Gastroesophageal sphincter (tissue), 4 donors: ENCODE measurements at places on chromosomes 6 and 20. TPM values are rescaled to one million over a fixed set of nuclear protein-coding genes. Genes with fewer than 3 reads are reported as not detected.
A peak's percentile ranks its signal among the peaks of the same experiment; 100 is the strongest.

Gene NHSL1
- total RNA-seq, result 9.3 TPM

DNA sequence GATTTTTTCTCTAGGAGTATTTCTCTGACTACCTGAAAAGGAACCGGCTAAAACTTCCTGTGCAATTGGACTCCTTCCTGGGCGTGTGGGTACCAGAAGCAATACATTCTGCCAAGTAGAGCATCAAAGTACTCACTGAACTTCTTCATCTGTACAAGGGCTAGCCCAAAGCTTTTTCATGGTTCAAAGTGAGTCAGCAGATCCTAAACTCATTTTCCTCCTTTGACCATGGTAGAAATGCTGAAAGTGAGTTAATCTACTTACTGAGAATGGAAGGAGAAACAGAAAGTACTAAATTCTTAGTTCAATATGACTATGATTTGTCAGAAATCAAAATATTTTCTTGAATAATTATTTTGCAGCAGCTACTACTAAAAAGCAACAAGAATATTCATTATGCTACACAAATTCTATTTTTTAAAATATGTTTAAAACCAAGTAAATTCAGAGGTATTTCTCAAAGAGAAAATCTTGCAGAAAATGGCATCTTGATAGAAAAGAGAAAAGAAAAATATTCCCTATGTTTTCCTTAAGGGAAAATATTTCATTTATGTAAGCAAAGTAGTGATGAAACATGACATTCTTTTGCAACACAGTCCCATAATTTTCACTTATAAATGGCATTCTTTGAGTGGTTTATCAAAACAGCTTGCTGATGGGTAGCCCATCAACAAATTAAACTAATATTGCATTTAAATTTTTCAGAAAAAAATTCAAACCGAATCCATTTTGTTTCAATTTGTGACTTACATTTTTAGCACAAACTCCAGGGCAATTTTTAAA, 3.7 kb upstream of the BEND6 start:
- no peak for ATAC-seq

Gene OVOL2
- total RNA-seq, result 0.69 TPM

Gene THBS2
- 41.9 TPM for total RNA-seq

Gene ISM1
- 8.1 TPM for total RNA-seq

- peak; percentile 67 for ATAC-seq
Observed at GRCh38 chr20:62134735-62135231, 8.4 kb downstream of the PSMA7 start.

DNA sequence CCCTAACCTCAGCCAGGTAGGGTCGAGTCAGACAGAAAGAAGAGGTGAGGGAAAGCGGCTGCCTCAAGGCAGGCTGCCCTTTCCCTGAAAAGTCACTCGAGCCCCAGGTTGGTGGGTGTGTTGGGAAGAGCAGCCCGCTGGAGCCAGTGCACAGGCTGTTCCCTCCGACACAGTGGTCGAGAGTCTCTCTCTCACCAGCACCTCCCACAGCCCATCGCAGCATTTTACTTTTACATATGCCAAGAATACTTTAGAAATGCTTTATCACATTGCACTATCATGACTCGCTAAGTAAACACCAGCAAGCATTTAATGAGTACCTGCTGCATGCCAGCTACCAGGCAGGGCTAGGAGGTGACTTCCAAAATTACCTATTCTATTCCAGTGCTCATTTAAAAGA, 1.7 kb downstream of the PRPH2 start:
- ATAC-seq, result no peak

Gene RIPOR2
- total RNA-seq, result 5.4 TPM

Gene LRP11
- 17.9 TPM for total RNA-seq

- no peak for ATAC-seq
Observed at GRCh38 chr20:35275741-35276251, 2.1 kb downstream of the MMP24OS start.

DNA sequence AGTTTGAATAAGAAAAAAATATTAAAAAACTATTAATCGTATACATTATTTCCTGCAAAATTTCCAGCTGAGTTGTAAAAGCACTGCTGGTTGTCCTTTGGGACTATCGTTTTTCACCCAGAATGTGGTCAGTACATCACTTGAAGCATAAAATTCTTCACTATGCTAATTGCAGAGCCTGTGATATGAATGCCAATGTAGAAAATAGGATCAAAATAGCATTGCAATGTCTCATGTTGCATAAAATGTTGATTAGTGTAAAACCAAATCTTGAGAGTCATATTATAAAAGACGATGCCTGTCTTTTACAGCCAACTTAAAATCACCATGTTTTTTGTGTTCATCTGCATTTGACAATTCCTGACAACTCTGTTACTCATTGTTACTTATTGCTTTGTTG, 207.7 kb downstream of the MMUT start:
- ATAC-seq, result no peak

Gene HCRTR2
- total RNA-seq, result not detected

GRCh38 chr20:8645326-8645725, 423.6 kb upstream of the PLCB4 start:
- ATAC-seq, result no peak

DNA sequence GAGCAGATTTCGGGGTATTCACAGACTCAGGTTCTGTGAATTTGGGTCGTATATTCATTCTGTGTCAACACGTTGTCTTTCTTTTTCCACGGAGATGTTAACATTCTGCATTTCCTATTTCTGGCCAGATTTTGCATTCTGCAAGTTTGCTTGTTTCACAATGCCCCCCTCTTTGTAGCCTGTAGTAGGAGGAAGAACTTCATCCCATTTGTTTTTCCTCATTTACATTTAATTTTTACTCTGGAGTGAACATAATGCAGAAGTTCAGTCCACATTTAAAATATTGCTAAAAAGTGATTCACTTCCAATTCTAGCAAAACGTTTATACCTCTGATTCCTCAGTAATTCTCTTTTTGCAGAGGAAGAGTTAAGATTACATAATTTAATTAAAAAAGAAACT, 12.9 kb downstream of the TAGAP start:
- ATAC-seq, result no peak

DNA sequence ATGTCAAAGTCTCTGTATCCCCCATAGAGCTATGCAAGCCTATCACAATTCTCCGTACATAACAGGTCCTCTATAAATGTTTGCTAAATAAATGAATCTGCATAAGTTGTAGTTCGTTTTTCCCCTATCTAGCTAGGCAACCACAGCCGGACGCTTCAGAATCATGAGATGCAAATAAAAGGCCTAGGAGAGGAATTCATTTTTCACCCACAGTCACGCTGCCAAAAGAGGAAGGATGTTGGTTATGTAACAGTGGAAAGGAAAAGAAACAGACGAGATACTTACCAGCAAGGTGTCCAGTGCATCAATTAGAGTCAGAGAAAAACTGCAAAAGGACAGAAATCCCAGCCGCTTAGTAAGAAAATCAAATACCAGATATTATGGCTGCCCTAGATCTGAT, 2.4 kb downstream of the EDEM2 start:
- no peak for ATAC-seq

GRCh38 chr6:151320140-151320539, 71.2 kb downstream of the ZBTB2 start:
- no peak for ATAC-seq

GRCh38 chr20:62544505-62545055, 68.8 kb upstream of the GATA5 start:
- ATAC-seq, result no peak

Gene C6orf58
- total RNA-seq, result not detected

GRCh38 chr6:167906899-167907298, 80.2 kb downstream of the AFDN start:
- ATAC-seq, result peak; percentile 81

Gene TGM2
- total RNA-seq, result 180 TPM

DNA sequence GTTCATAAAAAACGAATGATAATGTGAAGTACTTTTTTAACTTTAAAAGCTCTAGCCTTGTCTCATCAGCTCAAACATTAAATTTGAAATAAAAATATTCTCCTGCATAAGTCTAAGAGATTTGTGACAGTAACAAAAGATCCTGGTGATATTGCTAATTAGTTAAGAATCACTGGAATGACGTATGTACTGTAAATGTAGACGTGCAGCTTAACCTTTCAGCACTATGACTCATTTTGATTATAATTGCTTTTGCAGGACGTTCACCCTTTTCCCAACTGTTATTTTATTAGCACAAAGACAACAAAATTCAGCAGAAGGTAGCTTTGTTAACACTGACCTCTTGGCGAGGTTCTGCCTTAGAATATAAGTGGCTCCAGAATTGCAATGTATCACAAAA, 68.6 kb downstream of the TENT5A start:
- no peak for ATAC-seq

Gene CDKAL1
- total RNA-seq, result 13.4 TPM

GRCh38 chr6:160137130-160137988, 15.7 kb downstream of the SLC22A1 start:
- no peak for ATAC-seq

Gene LKAAEAR1
- total RNA-seq, result not detected

DNA sequence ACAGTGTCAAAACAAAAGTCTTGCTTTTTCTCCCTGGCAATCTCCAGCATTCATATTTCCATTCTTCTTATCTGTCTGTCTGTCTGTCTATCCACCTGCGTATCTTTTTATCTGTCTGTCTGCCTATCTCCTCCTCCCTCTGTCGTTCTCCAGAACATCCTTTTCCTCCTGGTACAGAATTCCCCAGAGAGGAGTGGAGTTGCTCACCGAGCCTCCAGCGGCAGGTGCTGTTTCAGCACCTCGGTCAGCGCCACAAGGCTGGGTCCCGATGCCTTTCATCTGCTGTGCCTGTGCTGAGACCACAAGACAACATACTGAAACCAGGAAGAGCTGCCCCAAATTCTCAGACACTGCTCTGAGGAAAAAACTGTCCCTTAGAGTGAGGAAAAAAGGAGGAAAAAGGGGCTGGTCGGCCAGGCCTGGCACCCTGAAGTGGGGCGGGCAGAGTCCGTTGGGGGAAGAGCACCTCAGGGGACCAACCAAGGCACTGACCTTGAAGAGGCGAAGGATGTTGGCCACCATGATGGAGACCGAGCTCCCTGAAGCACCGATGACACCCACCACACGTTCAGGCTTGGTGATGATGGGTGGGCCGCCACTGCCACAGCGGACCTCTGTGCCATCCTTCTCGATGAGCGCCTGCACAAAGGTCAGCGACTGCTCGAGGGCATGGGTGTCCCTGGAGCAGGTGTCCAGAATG, 13.3 kb downstream of the GRM4 start:
- ATAC-seq, result no peak

DNA sequence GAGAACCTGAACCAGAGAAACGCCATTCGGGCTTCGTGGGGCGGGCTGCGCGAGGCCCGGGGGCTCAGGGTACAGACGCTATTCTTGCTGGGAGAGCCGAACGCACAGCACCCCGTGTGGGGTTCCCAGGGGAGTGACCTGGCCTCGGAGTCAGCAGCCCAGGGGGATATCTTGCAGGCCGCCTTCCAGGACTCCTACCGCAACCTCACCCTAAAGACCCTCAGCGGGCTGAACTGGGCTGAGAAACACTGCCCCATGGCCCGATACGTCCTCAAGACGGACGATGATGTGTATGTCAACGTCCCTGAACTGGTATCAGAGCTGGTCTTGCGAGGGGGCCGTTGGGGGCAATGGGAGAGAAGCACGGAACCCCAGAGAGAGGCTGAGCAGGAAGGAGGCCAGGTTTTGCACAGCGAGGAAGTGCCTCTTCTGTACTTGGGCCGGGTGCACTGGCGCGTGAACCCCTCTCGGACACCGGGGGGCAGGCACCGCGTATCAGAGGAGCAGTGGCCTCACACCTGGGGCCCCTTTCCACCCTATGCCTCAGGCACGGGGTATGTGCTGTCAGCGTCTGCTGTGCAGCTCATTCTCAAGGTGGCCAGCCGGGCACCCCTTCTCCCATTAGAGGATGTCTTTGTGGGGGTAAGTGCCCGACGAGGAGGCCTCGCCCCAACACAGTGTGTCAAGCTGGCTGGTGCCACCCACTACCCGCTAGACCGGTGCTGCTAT, 904 bp downstream of the B3GALT4 start:
- no peak for ATAC-seq

Gene SMIM8
- 5.2 TPM for total RNA-seq

- ATAC-seq, result no peak
Observed at GRCh38 chr6:29142309-29142708, 28.4 kb upstream of the OR2J2 start.

DNA sequence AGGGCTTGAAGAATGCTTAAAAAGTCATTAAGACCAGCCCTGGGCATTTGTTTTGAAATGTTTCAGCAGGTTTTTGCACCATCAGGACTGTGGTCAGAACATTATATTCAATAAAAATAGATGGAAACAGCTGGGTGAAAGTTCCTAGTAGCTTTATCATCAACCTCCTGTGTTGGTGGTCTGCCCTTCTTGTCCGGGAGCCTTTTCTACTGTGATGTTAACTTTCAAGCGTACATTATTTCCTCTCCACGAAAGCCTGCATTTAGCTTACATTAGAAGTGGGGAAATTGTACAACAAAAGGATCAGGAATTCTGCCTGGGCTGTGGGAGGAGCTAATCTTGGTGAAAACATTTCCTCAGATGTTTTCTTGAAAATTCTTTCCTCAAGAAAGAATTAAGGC, 71.1 kb downstream of the LAMA4 start:
- no peak for ATAC-seq

GRCh38 chr20:18909254-18909653, 95.7 kb downstream of the SCP2D1 start:
- no peak for ATAC-seq

DNA sequence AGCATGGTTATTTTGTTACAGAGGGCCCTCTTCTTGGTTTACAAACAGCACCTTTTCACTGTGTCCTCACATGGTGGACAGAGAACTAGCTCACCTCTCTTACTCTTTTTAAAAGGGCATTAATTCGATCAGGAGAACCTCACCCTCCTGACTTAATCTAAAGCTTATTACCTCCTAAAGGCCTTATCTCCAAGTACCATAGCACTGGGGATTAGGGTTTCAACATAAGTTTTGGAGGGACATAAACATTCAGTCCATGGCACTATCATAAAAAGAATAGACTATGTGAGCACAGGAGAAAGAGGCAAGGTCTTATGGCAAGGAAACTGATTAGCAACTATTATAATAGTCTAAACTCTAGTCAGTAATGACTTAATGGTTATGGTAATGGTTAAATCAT, 736.2 kb upstream of the ADGRB3 start:
- ATAC-seq, result no peak

Gene PACSIN1
- 1.2 TPM for total RNA-seq

Gene GSTA4
- 40.4 TPM for total RNA-seq
